ENCODE measurements at places on chromosomes 2 and 18.

DNA sequence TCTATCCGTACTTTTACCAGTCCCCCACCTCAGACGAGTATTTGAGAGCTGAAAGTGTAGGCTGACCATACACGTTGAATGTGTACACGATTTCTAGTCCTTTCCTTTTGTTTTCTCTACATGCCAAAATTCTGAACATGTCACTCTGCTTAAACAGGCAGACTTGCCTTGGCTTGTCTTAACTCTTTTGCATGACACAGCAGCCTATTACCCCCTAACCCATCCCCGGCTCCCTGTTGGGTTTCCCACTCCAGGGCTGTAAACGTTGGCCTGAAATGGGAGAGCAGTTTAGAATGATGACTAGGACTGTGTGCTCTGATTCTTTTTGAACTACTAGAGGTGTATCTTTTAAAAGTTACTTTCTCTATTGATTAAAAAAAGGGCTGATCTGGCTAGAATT is 19.1 kb downstream of the MTCL1 start:
- DNase-seq = no peak

DNA sequence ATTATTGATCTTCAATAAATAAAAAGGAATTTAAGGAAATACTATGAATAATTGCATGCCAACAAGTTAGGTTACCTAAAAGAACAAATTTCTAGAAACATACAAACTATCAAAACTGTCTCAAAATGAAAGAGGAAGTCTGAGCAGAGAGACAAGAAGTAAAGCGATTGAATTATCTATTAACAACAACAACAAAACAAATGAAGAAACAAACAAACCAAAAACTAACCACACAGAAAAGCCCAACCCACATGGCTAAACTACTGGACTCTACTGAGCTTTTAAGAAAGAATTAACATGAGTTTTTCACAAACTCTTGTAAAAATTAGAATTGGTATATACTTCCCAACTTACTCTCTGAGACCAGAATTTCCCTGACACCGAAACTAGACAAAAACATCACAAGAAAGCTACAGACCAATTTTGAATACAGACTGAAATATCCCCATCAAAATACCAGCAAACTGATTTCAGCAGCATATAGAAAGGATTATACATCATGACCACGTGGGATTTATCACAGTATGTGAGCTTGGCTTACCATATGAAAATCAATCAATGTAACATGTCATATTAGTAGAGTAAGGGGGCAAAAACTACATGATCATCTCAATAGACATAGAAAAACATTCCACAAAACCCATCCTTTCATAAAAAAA is 16.6 kb upstream of the GALNT1 start:
- no peak for DNase-seq

DNA sequence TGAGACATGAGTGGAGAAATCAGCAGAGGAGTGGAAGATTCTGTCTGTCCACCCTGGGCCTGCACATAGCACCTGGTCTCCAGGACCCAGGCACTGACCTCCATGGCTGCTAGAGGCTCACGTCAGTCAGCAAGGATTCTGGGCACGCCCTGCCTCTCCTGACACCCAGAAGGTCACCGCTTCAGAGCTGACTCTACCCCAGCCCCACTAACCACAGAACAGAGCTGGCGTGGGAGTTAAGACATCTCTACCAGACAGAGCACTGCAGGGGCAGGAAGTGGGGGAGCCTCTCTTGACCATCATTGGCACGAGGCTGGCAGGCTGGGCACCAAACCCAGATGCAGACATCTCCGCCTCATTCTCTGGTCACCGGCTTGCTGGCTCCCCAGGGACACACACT is 3.0 kb downstream of the ADCY3 start:
- no peak for DNase-seq

DNA sequence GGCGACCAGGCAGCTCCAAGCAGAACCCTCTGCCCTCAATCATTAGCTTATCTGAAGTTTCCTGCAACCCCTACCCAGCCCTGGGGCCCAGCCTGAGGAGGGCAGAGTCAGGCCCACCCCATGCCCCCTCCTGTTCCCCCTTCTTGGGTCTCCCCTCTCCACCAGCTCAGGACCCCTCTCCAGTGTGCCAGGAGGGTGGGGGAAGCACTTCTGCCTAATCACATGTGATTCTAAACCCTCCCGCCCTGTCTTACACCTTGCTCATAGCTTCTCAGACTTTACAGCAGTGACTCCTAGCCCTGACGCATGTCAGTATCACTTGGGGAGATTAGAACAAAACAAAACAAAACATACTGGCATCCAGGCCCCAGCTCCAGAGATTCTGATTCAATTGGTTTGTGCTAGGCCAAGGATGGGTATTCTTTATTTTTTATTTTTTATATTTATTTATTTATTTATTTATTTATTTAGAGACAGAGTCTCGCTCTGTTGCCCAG is 42.5 kb upstream of the ASAP2 start:
- no peak for DNase-seq

DNA sequence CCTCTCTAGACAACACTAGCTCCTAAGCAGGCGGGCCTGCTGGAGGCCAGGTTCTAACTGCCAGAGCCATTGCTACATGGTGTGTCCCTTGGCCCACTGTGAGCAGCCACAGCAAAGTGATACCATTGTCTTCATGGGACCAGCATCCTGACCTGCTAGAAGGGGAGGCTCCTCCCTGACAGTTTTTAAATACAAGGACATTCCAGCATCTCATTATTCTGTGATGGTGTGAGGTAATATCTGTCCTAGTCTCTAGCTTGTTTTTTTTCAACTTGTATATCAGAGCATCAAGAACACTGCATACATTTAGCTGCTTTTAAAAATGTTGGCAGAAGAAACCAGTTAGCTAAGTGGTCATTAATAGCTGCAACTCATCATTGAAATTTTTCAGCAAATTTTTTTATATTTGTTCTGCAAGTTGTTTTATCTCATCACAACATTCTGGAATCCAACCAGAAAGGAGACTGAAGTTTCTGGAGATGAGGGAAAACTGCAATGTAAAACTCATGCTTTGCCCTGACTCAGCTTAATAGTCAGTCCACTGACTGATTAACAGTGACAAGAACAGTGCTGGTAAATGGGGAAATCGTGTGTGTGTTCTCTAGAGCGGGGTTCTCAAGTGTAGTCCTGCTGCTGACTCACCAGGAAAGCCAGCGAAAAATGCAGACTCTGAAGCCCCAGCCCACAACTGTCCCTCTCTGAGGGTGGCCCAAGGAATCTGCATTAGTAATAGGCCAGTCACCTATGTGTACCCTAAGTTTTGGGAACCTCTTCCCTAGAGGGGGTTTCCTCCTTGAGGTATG is 17.8 kb downstream of the MAPRE3 start:
- DNase-seq = no peak

GRCh38 chr2:233338812-233339368 is 15.4 kb upstream of the DGKD start:
- no peak for DNase-seq

DNA sequence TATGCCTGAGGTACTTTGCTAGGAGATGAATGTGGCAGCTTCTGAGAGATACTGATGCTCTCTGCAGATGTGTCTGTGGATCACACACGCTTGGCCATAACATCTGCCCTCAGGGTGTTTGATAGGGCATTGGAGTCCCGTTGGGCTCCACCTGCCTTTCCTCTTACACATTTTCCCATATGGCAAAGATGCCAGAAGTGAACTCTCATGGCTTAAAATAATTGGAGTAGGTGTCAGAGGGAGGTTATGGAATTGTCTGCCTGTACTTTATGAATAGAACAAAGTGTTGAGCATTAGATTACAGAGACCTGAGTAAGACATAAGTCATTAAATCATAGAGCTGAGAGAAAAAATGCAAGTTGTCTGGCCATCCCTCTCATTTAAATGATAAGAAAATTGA is 75.3 kb upstream of the PNPT1 start:
- no peak for DNase-seq

- no peak for DNase-seq
These were observed 78.6 kb downstream of the OXER1 start for GRCh38 chr2:42685303-42685702.

DNA sequence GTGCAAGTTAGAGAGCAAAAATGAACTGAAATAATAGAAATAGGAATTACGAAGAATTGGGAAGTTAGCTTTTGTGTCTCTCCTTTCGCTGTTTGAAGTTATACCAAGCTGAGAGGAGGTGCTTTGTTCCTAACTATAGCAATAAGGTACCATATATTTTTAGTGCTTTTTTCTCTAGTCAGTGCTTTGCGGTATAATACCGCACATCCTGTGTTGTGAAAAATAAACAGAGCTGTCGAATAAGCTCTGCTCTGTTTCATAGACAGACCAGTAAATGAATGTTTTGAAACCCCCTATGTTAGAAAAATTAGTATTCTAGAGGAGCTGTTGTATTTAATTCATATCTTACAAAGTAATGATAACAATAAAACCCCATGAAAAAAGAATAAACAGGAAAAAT is 130.8 kb downstream of the MAP4K4 start:
- no peak for DNase-seq

DNA sequence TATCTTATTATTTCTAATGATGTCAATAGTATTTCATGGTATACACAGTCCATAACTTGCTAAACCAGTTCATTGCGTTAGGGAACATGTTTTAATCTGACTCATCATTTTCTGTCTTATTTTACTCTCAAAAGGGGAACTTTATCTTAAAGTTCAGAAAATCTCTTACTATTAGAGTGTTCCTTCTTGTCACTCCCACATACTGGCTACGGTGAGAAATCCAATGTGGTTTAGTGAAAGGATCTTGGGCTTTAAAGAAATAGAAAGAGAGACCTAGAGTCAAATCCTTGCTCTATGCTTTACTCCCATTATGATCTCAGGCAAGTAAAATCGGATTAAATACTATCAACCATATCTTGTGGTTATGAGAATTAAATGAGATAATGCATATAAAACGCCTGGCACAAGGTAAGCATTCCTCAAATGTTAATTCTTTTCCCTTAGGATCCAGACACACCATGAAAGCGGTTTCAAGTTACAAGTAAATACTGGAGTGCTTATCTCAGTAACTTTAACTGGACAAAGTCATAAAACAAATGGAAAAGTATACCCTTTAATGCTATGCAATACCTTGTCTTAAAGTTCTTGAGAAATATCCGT is 576.0 kb downstream of the ARHGAP15 start:
- DNase-seq = no peak

DNA sequence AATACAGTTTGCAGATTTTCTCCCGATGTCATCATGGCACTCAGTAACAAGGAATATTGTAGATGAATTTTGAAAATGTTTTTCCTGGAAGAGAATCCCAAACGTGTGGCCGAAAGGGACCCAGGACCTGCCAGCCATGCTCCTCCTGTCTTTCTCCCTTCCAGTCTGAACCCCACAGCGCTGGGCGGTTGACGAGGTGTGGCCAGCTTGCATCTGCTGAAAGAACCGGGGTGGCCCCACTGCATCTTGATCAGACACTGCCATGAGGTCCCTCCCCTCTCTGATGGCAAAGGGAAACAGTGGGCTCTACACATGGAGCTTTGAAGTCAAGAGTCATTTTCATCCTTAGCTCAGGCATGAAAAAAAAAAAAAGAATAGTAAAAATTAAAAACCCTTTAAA is 240.3 kb downstream of the AGAP1 start:
- no peak for DNase-seq

DNA sequence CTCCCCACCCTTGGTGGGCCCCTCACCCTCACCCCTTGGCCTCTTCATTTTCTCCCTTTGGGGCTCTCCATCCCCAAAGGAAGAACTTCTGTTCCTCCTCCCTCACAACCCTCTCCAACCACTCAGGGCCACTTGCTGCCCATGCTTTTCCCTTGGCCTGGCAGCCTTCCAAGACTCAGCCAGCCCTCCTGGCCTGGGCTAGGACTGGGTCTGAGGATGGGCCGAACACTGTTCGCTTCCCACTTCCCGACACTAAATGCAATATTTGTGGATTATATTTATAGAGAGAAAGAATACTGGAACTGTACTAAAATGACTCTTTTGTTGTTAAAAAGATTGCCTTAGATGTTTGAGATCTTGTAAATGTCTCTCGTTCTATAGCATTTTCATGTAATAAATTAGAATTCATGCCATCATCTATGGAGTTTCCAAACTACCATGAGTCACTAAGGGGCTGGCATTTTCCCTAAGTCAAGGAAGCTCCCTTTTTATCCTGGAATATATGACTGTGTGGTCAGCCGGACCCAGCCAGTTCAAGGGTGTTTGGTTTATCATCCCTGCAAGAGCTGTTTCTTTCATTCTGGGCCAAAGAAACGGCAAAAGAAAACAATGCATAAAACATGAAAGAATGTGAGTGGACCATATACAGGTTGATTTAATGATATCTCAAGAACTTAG is 3.8 kb downstream of the CXCR2 start:
- no peak for DNase-seq

GRCh38 chr18:50726960-50727589 is 92.7 kb downstream of the MRO start:
- no peak for DNase-seq

GRCh38 chr2:214575030-214575429 is 164.2 kb downstream of the VWC2L start:
- DNase-seq = no peak

DNA sequence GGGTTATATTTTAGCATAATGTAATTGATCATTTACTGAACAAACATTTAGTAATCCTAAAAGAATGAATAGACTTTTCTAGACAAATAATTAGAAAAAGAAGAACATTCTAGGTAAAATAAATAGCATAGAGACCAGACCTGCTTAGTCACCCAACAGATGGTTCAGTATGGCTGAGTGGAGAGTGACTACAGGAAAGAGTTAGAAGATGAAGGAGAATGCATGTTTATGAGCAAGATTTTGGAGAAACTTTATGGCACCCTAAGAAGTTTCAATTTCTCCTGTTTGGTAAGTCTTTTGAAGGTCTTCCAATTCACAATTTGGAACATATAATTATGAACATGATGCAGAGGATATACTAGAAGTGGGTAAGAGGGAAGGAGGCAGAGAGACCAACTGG is 32.9 kb downstream of the FAP start:
- no peak for DNase-seq

GRCh38 chr2:239544918-239545465 is 144.2 kb upstream of the HDAC4 start:
- peak; percentile 59 for DNase-seq

GRCh38 chr18:62365420-62365819 is 40.3 kb downstream of the TNFRSF11A start:
- DNase-seq = no peak
